Stimulated activated CD4-positive, alpha-beta T cell treated with anti-CD3 and anti-CD28 coated beads, Interleukin-1b, Interleukin-23, amount 100 ng/mL, for 24 hours (primary cell): ENCODE measurements at places on chromosomes 7 and 10.

- DNase-seq: no peak
These were observed 229.7 kb upstream of the ETV1 start for GRCh38 chr7:14219125-14219524.

GRCh38 chr7:46100521-46100920 is 179.4 kb upstream of the IGFBP3 start:
- DNase-seq: no peak

- DNase-seq: no peak
These were observed 39.5 kb downstream of the TSPAN14 start for GRCh38 chr10:80493522-80494051.

- DNase-seq: no peak
These were observed 15.7 kb downstream of the PPP3CB start for GRCh38 chr10:73480158-73480557.

DNA sequence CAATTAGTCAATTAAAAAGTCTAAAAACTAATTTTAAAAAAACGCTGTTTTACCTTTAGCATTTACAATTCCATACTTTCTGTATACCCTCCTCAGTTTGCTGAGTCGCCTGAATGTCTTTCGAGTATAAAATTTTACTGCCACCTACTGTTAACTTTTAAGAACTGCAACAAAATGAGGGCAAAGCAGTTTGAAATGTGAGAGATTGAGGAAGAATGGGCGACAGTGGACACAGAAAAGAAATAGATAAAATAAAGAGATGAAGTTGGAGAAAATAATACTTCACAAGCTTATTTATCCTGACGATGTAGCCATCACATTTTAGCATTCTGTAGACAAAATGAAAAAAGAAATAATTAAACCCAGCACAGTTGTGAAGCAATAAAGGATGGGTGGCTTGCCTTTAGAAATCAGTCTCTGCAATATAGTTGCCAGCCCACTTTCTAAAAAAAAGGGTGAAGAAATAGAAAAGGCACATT is 110.8 kb upstream of the PTN start:
- DNase-seq: no peak

- DNase-seq: no peak
These were observed 44.2 kb upstream of the SLC35G1 start for GRCh38 chr10:93849593-93849992.

- no peak for DNase-seq
These were observed 141.0 kb upstream of the COL1A2 start for GRCh38 chr7:94253686-94254085.

DNA sequence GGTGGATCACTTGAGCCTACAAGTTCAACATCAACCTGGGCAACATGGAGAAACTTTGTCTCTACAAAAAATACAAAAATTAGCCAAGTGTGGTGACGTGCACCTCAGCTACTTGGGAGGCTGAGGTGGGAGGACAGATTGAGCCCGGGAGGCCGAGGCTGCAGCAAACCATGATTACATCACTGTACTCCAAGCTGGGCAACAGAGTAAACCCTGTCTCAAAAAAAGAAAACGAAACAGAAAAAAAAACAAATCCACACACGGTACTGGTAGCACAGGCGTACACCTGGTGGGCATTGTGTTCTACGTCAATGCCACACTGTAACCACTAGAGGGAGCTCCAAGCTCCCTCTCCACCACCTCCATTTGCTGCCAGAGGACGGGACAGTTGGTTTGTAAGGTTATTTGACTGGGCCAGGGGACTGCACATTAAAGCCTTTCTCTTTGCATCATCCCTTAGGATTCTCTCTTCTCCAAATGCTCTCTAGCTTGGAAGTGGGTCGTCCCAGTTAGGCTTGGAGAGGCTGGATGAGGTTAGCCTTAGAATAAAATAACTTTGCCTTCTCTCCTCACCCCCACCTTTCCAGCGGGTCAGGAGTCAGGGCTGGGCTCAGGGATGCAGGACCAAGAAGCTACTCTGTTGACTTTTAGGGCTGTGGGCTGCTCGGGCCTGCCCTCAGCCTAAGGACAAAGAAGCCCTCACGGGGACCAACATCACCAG is 130.8 kb downstream of the SORBS1 start:
- DNase-seq: no peak

DNA sequence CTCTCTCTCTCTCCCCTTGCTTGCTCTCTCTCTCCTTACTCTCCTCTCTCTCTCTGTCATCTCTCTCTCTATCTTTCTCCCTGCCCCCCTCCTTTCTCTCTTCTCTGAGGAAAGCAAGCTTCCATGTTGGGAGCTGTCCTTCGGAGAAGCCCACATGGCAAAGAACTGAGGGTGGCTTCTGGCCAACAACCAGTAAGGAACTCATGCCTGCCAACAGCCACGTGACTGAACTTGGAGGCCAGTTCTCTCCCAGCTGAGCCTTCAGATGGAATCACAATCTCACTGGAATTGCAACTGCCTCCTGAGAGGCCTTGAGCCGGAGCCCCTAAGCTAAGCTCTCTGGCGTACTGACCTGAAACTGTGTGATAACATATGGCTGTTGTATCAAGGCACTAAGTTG is 12.0 kb upstream of the DHTKD1 start:
- DNase-seq: no peak

- DNase-seq: no peak
These were observed 65.5 kb downstream of the PYROXD2 start for GRCh38 chr10:98349508-98349922.

GRCh38 chr7:45021604-45022296 is 21.7 kb downstream of the CCM2 start:
- no peak for DNase-seq

- no peak for DNase-seq
These were observed 78.6 kb upstream of the ZNF479 start for GRCh38 chr7:57210871-57211270.

- DNase-seq: no peak
These were observed 380.1 kb downstream of the HPSE2 start for GRCh38 chr10:98855403-98856189.

DNA sequence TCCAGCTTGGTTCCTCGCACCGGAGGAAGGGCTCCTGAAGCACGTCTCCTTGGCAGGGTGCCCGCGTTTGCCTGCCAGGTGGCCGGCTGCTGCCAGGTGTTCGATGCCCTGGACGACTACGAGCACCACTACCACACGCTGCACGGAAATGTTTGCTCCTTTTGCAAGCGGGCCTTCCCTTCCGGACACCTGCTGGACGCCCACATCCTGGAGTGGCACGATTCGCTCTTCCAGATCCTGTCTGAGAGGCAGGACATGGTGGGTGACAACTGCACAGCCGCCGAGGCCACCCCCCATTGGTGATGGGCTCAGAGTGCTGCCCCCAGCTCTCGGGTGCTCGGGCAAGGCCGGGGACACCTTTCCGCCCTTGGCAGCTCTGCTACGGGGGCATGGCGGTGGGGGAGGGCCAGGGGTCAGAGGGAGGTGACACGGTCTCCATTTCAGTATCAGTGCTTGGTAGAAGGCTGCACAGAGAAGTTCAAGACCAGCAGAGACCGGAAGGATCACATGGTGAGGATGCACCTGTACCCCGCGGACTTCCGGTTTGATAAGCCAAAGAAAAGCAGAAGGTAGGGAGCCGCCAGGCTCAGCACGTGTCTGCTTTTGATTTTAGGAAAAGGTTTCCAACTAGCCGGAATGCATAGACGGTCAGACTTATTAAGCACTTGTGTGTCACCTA is 1.1 kb downstream of the ZNF511 start:
- no peak for DNase-seq

DNA sequence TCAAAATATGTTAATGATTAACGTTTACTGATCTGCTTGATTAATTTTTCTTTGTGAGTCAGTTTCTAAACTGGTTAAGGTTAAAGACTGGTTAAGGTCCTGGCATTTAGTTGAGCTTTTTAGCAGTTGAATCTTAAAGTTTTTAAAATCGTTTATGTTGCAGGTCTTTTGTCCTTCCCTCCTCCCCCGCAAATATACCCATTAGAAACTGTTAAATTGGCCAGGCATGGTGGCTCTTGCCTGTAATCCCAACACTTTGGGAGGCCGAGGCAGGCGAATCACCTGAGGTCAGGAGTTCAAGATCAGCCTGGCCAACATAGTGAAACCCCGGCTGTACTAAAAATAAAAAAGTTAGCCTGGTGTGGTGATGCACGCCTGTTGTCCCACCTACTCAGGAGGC is 100.9 kb downstream of the PODXL start:
- DNase-seq: no peak

DNA sequence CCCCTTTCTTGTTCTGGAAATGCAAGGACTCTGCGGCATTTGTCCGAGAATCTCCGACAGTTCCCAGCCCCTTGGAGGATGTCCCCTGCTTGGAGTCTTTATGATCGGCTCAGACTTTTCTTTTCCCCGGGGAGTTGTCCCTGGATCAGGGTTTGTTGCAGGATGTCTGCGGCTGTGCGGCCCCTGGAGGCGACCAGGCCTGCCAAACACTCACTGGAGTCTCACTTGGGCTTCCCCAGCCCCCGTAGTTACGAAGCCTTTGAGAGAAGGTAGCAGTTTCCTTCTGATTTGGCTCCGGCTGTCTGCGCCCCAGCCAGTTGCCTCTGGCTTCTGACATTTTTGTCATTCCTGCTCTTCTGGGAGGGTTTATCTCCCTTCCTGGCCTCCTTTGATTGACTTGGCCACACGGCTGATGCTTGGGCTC is 16.1 kb downstream of the COL26A1 start:
- DNase-seq: no peak

GRCh38 chr10:133226251-133226808 is 3.7 kb upstream of the UTF1 start:
- no peak for DNase-seq

DNA sequence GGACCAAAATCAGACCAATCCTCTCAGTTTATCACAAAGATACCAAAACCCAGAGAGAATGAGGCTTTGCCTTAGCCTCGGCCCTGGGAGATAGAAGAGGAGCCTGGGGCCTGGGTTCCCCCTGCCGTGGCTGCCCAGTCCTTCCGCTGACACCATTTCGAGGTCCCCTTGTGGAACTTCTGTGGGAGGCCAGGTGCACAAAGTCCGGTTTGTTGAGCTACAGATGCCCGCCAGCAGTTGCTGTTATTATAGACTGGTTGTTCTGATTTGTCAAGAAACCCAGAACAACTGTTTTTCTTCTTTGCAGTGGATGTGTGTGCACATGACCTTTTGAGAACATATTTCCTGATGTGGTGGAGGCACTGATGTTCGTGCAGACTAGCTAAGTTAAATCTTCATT is 47.6 kb downstream of the CUX1 start:
- DNase-seq: no peak

DNA sequence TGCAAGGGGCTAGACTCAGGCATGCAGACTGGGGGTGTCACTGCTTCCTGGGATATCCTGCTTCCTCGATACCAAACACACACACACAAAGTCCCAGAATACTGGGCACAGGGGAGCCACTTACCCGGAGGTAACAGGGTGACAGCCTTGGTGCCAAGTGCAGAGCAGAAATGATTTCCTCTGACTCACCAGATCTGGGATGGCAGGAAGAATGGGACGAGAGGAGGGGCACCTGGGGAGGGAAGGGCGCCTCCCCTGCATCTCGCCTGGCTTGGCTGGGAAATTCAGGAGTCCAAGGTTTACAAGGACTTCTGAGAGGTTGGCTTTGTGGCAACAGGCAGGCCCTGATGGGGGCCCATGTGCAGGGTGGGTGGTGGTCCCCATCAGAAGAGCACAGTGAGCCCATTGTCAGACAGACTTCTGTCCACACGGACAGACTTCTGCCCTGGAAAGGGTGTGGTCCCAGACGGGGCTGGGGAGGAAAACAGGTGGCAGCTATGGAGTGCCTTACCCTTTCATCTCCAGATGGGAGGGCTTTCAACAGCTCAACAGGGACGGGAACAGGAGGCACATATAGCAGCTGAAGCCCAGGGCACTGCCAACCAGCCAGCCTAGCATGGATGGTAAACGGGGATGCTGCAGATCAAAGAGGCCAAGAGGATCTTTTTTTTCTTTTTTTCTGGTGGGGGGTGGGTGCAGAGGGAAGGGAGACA is 9.7 kb upstream of the CCL24 start:
- no peak for DNase-seq

GRCh38 chr7:139870380-139870779 is 41.3 kb downstream of the TBXAS1 start:
- no peak for DNase-seq

DNA sequence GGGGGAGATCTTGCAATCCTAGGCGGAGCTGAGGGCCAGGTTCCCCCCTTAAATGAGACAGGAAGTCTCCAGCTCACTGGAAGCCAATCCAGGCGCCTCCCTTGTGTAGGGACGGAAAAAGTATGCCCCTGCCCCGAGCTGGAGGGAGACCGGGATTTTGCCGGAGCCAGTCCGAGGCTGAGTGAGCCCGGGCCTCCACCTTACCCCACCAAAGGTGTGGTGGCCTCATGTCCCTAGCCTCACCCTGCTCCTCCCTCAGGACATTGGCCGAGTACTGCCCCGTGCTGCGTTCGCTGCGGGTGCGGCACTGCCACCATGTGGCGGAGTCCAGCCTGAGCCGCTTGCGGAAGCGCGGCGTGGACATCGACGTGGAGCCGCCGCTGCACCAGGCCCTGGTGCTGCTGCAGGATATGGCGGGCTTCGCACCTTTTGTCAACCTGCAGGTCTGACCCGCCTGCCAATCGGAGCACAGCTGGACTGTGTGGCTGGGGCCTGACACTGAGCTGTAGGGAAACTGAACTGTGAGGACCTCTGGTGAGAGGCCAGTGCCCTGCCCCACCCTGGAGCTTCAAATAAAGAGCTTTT is 2.0 kb downstream of the FBXL15 start:
- no peak for DNase-seq

DNA sequence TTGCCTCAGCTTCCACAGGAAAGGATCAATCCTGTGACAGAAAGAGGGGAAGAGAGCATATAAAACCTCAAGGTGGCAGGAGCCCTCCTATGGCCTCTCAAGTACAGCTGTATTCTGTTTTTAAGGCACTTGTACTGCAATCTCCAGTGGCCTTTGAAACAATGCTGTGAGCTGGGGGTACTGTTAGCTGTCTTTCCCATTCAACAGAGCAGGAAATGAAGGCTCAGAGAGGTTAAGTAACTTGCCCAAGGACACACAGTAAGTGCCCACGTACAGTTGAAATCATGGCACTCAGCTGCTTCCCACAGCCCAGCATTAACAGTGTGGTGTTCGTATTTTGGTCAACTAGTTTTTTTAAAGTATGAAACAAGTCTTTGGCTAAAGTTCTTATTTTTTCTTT is 34.0 kb downstream of the DUSP5 start:
- DNase-seq: no peak

DNA sequence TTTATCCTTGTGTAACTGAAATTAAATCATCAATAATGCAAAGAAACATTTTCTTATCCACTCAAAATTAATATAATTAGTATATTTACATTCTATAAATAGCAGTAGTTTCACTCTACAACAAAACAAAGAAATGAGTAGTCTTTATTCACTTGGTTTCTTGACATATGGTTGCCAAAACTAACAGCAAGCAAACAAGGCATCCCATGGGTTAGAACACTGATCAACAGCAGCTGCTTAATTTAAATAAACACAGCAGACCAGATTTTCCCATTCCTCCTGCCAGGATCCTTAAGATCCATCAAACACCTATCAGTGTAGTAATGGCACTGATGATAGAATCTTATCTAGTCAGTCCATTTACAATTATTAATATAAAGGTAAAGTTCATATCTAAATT is 22.1 kb downstream of the NCAPG2 start:
- no peak for DNase-seq

GRCh38 chr10:125953778-125954385 is 57.5 kb downstream of the FANK1 start:
- DNase-seq: no peak

GRCh38 chr7:49791088-49791741 is 17.8 kb downstream of the VWC2 start:
- no peak for DNase-seq
